ENCODE measurements at places on chromosomes 3 and 15. TPM values are rescaled to one million over a fixed set of nuclear protein-coding genes. Genes with fewer than 3 reads are reported as not detected.

DNA sequence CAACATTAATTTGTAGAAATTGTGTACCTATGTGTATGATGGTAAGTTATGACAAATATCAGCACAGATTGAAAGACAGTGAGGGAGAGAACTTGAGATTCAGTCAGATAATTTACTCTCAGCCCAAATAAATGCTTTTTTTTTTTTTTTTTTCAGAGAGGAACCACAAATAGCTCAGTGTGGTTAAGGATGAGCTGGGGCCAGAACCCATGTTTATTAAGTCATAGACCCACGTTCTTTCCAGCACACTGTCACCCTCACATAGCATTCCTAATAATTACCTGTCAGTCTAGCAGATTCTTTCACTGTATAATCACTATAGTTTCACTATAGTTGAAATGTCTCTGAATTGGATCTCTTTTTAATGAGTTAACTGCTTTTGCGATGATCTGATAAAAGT lies 246.1 kb downstream of the ZIC1 start:
- no peaks in the 10 kb centered on the region for H3K36me3 ChIP-seq
- no peaks in the 10 kb centered on the region for H3K27me3 ChIP-seq
- no peaks in the 10 kb centered on the region for H3K4me1 ChIP-seq
- no peak overlapping the region for H3K27ac ChIP-seq

GRCh38 chr3:39284457-39284881 lies 4.6 kb upstream of the CX3CR1 start:
- no peaks in the 10 kb centered on the region for H3K27me3 ChIP-seq
- no peak overlapping the region for H3K27ac ChIP-seq
- H3K4me3 ChIP-seq, result peak overlapping the region; percentile 4
- no peak for DNase-seq
- H3K36me3 ChIP-seq, result no peaks in the 10 kb centered on the region
- peaks cover 71% of the 10 kb centered on the region for H3K4me1 ChIP-seq

- H3K27me3 ChIP-seq, result no peaks in the 10 kb centered on the region
- H3K27ac ChIP-seq, result no peak overlapping the region
- H3K36me3 ChIP-seq, result no peaks in the 10 kb centered on the region
- H3K4me3 ChIP-seq, result no peak overlapping the region
- no peak for DNase-seq
Measured at GRCh38 chr3:36488077-36488789, 107.9 kb downstream of the STAC start.

GRCh38 chr3:177835008-177835407 lies 637.7 kb upstream of the TBL1XR1 start:
- no peaks in the 10 kb centered on the region for H3K36me3 ChIP-seq
- H3K4me1 ChIP-seq, result no peaks in the 10 kb centered on the region
- no peak for DNase-seq
- H3K27me3 ChIP-seq, result no peaks in the 10 kb centered on the region
- H3K27ac ChIP-seq, result no peak overlapping the region
- no peak overlapping the region for H3K4me3 ChIP-seq

The CNTN3 gene
- not detected for total RNA-seq

The ROPN1 gene
- not detected for total RNA-seq

DNA sequence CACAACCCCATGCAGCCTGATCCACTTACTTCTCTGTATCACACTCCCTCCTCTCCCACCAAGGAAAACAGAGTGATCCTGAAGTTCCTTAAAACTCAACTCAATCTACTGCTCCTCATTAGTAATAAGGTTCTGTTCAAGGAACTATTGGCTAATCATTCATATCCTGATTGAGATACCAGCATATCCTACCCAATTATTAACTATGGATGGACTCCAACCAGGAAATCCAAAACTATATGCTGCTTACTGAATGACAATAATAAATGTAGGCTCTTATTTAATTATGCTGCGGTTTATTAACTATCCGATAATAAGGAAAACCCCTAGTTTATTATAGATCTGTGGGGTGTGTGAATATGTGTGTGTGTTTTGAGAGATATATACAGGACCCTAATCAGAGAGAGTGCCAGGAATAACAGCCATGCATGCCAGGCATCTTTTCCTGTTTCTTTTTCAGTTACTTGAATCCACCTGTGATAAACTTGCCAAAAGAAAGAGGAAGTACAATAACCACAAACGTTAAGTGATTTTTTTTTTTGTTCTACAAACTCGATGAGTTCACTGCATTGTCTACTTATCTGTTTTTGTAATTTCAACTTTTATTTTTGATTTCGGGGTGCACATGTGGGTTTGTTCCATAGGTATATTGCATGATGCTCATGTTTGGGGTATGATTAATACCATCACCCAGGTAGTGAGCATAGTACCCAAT lies 1031.7 kb upstream of the CFAP20DC start:
- H3K4me3 ChIP-seq, result peak overlapping the region; percentile 53
- H3K27me3 ChIP-seq, result no peaks in the 10 kb centered on the region
- peak overlapping the region; percentile 75 for H3K27ac ChIP-seq
- DNase-seq, result no peak
- H3K4me1 ChIP-seq, result peaks cover 43% of the 10 kb centered on the region

- no peak overlapping the region for H3K27ac ChIP-seq
- no peaks in the 10 kb centered on the region for H3K4me1 ChIP-seq
- no peaks in the 10 kb centered on the region for H3K36me3 ChIP-seq
- H3K4me3 ChIP-seq, result no peak overlapping the region
- DNase-seq, result no peak
Measured at GRCh38 chr15:101435761-101436160, 53.7 kb downstream of the PCSK6 start.

The DYNLT2B gene
- 24.0 TPM for total RNA-seq

The LRTM1 gene
- not detected for total RNA-seq

GRCh38 chr3:101027286-101027685 lies 34.1 kb upstream of the ABI3BP start:
- no peaks in the 10 kb centered on the region for H3K4me1 ChIP-seq
- DNase-seq, result no peak
- H3K27me3 ChIP-seq, result peaks cover 5% of the 10 kb centered on the region
- H3K4me3 ChIP-seq, result no peak overlapping the region

The CAND2 gene
- total RNA-seq, result not detected

DNA sequence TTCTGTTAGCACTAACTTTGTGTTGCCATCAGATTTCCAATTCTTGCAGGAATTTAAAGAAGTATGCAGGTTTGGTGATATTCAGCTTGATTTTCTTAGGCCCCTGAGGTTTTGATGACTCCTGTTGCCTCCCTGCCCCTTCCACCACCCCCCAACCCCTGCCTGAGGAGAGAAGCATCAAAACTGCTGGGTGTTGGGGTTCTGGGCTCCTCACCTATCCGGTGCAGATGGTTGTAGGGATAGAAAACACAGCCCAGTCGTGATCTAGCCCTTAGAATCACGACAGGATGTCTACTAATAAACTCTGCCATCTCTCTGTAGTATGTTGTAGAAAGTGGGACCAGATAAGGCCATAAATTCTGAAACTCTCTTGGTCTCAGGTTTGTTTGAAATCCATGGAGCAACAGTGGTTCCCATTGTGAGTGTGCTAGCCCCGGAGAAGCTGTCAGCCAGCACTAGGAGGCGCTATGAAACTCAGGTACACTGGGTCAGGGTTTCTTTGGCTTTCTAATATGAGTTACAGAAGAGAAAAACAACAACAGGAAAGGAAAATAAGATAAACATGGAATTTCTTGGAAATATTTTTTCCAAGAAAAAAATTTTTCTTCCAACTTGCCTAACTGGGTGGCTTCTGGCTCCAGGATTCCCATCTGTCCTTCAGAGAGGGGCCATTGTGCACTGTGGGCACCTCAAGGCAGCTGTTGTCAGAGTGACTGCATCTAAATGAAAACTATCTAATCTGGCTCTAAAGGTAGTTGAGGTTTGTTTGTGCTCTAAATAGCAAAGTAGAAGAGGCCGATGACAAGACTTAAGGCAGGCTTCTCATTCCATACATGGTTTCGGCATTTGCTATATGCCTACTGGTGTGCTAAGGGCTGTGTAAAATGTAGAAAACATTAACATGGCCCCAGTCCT lies 8.7 kb downstream of the SRP14 start:
- peaks cover 8% of the 10 kb centered on the region for H3K4me1 ChIP-seq
- no peak overlapping the region for H3K27ac ChIP-seq
- H3K36me3 ChIP-seq, result peaks cover 42% of the 10 kb centered on the region
- H3K27me3 ChIP-seq, result no peaks in the 10 kb centered on the region

The KLF15 gene
- not detected for total RNA-seq

GRCh38 chr3:10770981-10771380 lies 45.0 kb upstream of the SLC6A11 start:
- no peak overlapping the region for H3K27ac ChIP-seq
- peaks cover 7% of the 10 kb centered on the region for H3K27me3 ChIP-seq
- H3K4me3 ChIP-seq, result no peak overlapping the region
- DNase-seq, result no peak
- no peaks in the 10 kb centered on the region for H3K4me1 ChIP-seq
- H3K36me3 ChIP-seq, result no peaks in the 10 kb centered on the region

The EBLN2 gene
- 7.1 TPM for total RNA-seq

The LRRK1 gene
- total RNA-seq, result 1.1 TPM

The ACKR2 gene
- total RNA-seq, result 2.0 TPM

GRCh38 chr3:132870541-132870940 lies 148.3 kb upstream of the NPHP3 start:
- no peaks in the 10 kb centered on the region for H3K36me3 ChIP-seq
- no peak overlapping the region for H3K27ac ChIP-seq
- no peak overlapping the region for H3K4me3 ChIP-seq
- no peaks in the 10 kb centered on the region for H3K27me3 ChIP-seq
- no peak for DNase-seq

DNA sequence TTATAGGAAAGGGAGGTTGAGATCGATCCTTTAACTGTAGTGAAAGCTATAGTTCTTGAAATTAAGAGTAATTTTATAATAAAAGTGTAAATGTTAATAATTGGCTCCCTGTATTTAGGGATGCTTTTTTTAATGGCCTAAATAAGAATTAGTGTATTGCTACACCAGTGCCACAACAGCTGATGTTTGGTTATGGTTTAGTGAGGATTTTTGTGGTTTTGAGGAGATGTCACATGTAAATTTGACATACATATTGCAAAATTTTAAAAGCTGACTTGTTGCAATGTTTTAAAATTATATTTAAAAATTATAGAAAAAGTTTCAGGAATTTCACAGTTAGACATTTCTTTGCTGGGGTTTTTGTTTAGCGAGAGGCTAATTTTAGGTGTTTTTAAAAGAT lies 3.9 kb downstream of the TSC22D2 start:
- H3K4me1 ChIP-seq, result peaks cover 50% of the 10 kb centered on the region
- peak overlapping the region; percentile 2 for H3K27ac ChIP-seq
- H3K27me3 ChIP-seq, result peaks cover 3% of the 10 kb centered on the region
- H3K4me3 ChIP-seq, result peak overlapping the region; percentile 70

DNA sequence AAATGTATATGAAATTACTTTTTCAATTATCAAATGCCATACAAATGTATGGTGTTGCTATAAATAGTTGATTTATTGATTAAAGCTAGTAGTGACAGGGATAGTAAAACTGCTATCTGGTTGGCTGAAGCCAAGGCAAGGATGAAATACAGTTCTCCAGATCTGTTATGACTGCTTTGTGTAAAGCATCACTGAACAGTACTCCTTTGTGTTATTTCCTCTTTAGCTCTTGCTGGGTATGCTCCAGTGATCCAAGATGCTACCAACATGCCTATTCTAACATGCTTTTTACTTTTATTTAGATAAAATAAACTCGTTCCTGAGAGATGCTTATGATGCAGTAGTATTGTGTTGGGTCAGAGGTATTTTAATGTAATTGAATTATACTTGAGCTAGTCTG lies 12.4 kb upstream of the UBR1 start:
- peaks cover 18% of the 10 kb centered on the region for H3K4me1 ChIP-seq
- H3K36me3 ChIP-seq, result peaks cover 2% of the 10 kb centered on the region
- peaks cover 25% of the 10 kb centered on the region for H3K27me3 ChIP-seq
- no peak for DNase-seq

The CSTA gene
- not detected for total RNA-seq

The SLC27A2 gene
- total RNA-seq, result 30.3 TPM

- H3K36me3 ChIP-seq, result peaks cover 8% of the 10 kb centered on the region
- peaks cover 3% of the 10 kb centered on the region for H3K27me3 ChIP-seq
- DNase-seq, result peak; percentile 48
Measured at GRCh38 chr3:187739094-187739560, 6.1 kb downstream of the BCL6 start.

The SLC12A1 gene
- not detected for total RNA-seq

GRCh38 chr3:129604767-129605166 lies 1.7 kb downstream of the PLXND1 start:
- H3K4me1 ChIP-seq, result peaks cover 13% of the 10 kb centered on the region
- H3K36me3 ChIP-seq, result peaks cover 2% of the 10 kb centered on the region
- peaks cover 71% of the 10 kb centered on the region for H3K27me3 ChIP-seq
- DNase-seq, result no peak

- peaks cover 8% of the 10 kb centered on the region for H3K36me3 ChIP-seq
- H3K27ac ChIP-seq, result no peak overlapping the region
- H3K4me3 ChIP-seq, result no peak overlapping the region
- H3K27me3 ChIP-seq, result no peaks in the 10 kb centered on the region
Measured at GRCh38 chr15:66679657-66680108, 22.4 kb upstream of the SMAD6 start.

The WNT5A gene
- not detected for total RNA-seq

DNA sequence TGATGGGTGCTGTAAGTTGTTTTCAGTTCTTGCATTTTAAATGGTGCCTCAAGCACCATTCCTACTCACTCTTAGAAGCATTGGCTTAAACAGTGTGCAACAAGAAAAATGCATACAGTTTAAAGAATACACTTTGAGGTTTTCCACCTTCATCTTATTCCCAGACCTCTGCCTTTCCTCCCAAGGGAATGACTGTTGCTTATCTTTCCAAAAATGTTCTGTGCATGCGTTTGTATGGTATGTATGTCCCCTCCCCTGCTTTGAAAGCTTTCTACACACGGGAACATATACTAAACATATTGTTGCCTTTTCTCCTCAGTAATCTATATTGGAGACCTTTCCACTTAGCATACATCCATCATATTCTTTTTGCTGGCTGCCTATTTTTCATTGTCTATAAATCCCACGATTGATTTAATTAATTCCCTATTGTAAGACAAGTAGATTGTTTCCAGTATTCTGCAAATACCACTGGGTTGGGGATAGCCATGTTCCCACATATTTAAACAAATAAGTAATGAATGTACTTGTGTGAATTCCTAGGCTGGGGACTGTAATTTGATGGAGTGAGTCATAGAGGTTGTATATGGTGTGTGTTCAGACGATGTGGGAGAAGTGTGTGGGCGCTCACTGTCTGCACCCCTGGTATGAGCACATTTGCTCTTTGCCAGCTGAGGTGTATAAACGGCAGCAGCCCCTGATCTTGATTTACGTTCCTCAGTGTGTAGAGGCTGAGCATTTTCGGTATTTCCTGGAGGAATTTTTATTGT lies 5.8 kb downstream of the TRAK1 start:
- H3K36me3 ChIP-seq, result peaks cover 7% of the 10 kb centered on the region
- H3K27ac ChIP-seq, result no peak overlapping the region

The C3orf80 gene
- total RNA-seq, result 0.15 TPM

The JAGN1 gene
- 28.6 TPM for total RNA-seq

The TGM5 gene
- 0.20 TPM for total RNA-seq

DNA sequence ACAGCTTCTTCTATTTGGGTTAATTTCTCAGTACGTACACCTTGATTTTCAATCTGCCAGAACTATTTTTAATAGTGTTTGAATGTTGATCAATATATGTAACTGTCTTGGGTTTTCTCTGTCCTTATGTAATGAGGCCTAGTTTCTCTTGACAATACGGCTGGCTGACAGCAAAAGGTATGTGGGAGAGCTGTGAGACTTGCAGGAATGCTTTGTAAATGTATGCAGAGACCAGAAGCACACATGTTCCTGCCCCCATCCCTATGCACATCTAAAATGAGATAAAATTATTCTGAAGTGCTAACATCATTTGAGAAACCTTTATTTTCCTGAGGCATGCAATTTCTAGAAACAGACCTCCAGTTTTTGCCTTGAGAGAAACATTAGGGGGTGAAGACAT lies 593.8 kb upstream of the GBE1 start:
- no peaks in the 10 kb centered on the region for H3K27me3 ChIP-seq
- H3K4me3 ChIP-seq, result no peak overlapping the region
- DNase-seq, result no peak
- H3K36me3 ChIP-seq, result no peaks in the 10 kb centered on the region
- H3K27ac ChIP-seq, result no peak overlapping the region

Data from activated CD4-positive, alpha-beta memory T cell treated with anti-CD3 and anti-CD28 coated beads, Interleukin-2, amount 10 ng/mL, durations not matched to agents 7 days and 5 days (primary cell).